Stimulated activated CD8-positive, alpha-beta memory T cell treated with anti-CD3 and anti-CD28 coated beads, Interleukin-7, amount 100 ng/mL, for 24 hours (primary cell): ENCODE measurements at places on chromosomes 11 and 22.

DNA sequence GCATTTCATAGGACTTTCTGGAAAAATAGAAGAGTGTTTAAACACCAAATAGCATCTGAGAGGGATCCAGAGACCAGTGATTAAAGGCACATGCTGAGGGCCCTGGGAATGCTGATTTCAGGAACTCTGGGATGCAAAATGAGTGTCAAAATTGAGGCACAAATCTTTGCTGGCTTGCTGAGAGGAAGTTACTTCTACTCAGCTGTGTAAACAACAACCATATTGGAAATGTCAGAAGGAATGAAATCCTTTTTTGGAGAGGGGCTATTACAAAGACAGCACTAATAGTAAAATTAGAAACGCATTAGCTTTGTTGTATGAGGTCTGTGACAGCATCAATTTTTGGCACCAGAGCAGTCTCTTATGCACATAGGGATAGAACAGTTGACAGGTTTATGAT is 267.8 kb upstream of the RAG2 start:
- no peak for DNase-seq

DNA sequence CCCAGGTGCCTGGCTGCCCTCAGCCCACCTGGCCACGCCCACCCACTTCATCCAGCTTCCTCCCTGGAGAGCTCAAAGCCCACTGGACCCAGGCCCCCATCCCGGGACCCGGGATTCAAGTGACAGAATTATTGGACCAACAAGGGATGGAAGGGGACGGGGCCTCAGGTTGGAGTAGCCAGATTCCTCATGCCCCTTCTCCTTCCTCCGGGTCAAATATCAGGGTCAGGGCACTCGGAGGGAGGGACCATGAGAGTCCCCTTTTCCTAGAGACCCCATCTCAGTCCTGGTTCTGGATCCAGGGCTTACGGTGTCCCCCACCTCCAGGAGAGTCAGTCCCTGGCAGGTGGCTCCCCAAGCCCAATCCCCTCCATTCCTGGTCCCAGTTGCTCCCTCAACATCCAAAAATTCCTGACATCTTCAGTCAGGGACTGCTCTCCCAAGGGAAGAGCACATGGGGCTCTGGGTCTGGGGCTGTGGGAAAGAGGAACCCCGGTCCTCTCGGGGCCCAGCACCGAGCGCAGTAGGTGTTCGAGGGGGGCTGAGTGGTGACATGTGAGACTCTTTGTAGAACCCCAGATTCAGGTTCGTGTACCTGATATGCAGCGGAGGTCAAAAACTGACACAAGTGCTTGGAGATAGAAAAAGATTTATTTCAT is 37.7 kb downstream of the IGLL5 start:
- no peak for DNase-seq

GRCh38 chr11:22554221-22554620 is 71.4 kb downstream of the FANCF start:
- DNase-seq = no peak

GRCh38 chr11:119861160-119861559 is 132.2 kb upstream of the NECTIN1 start:
- no peak for DNase-seq

DNA sequence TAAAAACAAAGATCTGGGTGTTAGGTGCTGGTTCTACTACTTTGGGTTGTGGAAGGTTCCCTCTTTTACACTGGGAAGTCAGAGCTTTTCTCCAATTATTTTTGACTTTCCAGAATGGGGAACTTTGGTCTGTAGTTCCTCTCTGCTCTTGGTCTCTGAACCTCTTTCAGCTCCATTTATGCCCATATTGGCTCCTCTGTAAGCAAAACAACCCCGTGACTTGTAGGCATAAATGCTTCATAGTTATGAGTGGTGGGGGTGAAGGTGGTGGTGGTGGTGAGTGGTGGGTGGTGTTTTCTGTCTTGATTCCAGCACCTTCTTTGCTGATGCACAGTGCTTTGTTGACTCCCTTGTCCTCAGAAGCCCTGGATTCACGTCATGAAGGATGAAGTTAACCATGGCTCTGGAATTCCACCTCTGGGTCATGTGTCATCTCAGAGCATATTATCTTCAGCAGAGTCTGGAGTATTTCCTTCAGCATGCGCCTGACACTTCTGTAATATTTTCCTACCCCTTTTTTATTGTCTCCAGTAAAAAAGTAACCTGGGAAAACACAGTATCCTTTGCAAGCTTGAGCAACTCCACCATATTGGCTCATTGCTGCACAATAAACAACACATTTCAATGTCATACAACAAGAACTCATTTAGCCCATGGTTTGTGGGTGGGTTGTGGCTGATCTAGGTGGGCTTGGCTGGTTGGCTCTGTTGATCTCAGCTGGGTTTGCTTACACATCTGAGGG is 24.1 kb upstream of the GRK3 start:
- DNase-seq = no peak

DNA sequence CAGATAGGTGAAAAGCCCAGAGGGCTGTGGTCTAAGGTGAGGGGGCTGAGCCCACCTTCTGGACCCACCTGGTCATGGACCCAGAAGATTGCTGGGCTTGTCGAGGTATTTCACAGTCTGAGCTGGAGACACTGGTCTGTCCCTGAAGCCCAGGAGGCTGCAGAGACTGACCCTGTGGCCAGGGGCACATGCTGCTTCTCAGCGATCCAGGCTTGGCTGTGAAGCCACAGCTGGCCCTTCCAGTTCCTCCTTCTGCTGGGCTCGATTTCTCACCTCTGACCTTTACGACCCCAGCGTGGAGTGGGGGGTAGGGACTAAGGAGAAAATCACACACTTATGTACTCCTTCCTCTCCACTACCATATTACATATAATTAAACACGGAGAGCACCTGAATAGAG is 88.5 kb downstream of the NECTIN1 start:
- DNase-seq = no peak

DNA sequence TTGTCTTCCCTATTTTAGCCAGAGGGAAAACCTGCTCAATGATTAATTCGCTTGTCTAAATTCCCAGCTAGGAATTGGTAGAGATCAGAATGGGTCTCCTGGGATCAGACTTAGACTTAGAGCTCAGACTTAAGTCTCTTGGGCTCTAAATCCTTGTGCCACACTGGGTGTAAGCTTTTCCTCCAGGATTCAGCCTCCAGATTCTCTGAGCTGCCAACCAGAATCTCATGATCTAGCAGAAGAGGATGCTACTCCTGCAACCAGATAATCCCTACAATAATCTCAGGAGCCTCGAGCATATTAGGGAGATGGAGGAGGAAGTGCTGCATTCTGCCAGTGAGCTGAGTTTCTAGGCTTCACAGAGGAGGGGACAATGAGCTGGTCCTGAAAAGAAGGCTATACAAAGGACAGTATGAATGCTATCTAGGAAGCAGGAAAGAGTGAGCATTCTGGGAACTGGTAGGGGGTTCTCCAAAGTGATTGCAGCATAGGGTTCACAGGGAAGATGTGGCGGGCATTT is 211.6 kb upstream of the SESN3 start:
- DNase-seq = no peak

GRCh38 chr22:43381693-43382092 is 30.1 kb upstream of the MPPED1 start:
- DNase-seq = no peak

GRCh38 chr22:41481131-41481830 is 12.4 kb downstream of the ACO2 start:
- no peak for DNase-seq

DNA sequence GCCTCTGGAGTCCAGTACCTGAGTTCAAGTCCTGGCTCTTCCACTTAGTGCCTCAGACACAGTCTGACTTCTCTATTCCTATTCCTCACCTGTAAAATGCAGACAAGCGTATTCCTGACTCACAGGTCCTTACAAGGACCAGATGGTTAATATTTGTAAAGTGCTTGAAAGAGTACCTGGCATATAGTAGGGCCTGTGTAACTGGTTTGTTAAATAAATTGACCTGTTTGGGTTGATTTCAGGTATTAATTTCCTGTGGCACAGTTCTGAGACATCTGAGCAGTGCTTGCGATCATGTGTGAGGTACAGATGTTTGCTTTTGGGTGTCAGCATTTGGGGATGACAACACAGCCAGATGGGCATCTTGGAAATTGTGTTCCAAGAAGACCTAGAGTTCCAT is 127.5 kb downstream of the APIP start:
- no peak for DNase-seq

- DNase-seq = no peak
Measured at GRCh38 chr11:123306531-123306930, 111.5 kb upstream of the CLMP start.

GRCh38 chr22:20238901-20239675 is 29.0 kb downstream of the RTN4R start:
- DNase-seq = no peak

- DNase-seq = no peak
Measured at GRCh38 chr11:31366795-31367194, 2.7 kb downstream of the DCDC1 start.

DNA sequence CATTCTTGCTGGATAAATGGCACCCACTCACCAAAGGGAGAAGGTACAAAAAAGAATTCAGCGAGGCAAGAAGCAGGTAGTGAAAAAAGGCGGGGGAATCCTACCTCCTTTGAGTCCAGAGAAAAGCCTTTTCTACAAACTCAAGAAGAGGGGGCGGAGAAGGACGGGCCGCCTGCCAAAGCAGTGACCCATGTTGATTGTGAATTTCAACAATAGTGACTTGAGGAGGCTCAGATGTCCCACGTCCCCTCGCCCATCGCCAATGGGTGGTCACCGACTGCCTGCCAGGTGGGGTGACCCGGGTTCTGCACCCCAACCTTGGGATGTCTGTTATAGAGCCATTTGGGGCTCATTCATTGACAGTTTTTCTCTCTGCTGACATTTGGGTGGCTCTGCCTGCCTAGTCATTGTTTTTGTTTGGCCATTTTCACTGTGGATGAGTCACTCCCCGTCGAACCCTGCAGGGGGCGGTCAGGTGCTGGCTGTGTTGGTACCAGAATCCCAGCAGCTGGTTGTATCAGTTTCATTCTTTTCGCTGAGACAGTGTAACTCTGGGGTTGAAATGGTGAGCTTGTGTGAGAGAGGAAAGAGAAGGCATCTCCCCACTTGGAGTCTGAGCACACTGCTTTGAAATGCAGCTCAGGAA is 163.4 kb upstream of the NCAM1 start:
- no peak for DNase-seq

DNA sequence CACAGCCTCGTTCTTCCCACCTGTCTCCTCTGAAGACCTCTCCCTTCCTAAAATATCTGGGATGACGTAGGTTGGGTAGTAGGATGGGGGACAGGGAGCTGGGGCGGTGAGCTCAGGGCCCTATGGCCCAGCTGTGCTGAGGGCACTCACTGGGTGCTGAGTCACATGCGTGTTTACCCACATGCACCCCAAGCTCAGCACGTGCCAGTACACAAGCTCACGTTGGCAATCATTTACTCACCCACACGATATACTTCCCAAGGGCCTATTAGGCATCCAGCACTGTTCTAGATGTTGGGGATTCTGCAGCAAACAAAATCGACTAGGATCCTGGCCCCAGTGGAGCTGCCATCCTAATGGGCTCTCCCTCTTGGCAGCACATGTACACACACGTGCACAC is 28.7 kb downstream of the ARAP1 start:
- no peak for DNase-seq

DNA sequence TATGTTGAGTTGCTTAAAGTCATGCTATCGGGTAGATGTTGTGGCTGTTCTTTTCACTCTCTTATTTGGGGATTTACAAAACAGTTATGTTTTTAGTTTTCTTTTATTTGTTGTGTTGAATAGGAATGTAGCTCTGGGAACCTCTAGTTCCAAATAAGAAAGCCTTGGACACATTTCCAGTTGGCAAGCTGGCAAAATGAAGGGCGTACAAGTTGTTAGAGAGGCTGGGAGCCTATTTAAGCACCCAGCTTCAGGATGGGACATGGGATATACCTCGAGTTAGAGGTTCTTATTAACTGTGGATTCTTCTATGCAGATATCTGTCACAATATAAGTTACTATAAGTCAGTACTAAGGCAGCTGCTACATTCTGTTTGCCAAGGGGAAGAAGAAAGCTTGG is 22.8 kb downstream of the PPARA start:
- no peak for DNase-seq

DNA sequence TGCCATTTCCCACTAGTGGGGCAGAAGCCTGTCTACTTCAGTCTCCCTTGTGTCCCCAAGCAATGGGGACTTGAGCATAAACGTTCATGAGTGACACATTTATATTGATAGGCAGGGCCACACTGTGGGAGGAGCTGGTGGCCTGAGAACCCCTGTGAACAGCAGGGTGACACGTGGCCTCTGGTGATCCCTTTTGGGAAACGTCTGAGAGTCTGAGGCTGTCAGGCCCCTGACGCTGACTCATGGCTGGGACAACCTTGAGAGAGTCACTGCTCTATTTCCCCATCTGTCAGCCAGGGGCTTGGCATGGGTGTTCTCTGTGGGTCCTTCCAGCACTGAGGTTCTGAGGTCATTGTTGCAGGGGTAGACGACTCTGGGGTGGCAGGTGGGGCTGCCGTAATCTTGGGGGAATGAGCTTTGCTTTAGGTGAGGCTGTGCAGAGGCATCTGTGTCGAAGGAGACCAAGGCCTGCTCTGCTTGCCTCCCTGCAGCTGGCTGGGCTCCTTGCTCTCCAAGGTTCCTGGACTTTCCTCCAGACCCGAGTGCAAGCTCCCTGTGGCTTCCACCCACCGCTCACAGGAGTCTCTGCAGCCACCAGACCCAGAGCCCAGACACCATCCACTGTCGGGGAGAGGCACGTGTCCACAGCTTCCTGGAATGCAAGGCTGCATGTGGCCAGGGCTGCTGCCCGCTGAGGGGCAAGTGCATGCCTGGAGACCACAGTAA is 54.7 kb downstream of the SMIM38 start:
- no peak for DNase-seq

DNA sequence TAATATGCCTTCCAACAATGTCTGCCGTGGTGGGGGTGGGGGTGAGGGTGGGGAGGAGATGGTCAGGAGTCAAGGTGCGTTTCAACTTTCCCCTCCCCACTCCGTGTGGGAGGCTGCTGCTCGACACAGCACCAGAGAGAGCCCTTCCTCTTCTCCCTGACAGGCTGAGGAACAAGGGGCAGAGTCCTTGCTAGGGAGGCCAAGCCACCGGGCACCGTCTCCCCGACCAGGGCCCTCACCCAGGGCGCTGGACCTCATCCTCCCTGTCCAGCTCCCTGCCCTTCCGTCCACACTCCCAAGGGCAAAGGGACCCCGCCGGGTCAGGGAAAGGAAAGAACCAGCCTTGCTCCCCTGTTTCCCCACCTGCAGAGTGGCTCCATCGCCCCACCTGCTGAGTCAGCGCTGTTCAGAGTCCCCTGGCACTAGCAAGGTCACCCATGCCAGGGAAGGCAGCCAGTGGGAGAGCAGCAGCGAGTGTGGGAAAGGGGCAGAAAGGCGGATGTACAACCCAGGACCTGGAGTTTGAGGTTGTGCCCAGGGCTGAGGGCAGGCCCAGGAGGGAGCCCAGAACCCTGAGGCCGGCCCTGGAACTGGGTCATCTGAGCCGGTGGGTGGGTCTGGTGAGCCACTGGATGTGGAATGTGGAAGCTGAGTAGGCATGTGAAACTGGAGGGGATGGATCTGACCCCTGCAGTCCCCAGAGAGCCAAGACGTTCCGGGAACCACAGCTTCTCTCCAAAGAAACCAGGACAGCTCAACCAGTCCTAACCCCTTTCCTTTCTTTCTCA is 47.2 kb downstream of the BUD13 start:
- DNase-seq = no peak
